ENCODE measurements at places on chromosomes 16 and 17.
A peak's percentile ranks its signal among the peaks of the same experiment; 100 is the strongest.

- no peak for DNase-seq
Observed at GRCh38 chr17:75834928-75835653, 9.1 kb downstream of the UNC13D start.

GRCh38 chr17:20224379-20224778, 215.2 kb downstream of the SPECC1 start:
- DNase-seq: no peak

GRCh38 chr16:67430977-67431774, at the start of gene HSD11B2:
Gene HSD11B2, plus strand, starts transcription at chr16:67431121. Its CDS starts 128 bp downstream, at chr16:67431249.
- DNase-seq: no peak

- no peak for DNase-seq
Observed at GRCh38 chr17:3691617-3692067, 4.3 kb downstream of the P2RX5 start.

DNA sequence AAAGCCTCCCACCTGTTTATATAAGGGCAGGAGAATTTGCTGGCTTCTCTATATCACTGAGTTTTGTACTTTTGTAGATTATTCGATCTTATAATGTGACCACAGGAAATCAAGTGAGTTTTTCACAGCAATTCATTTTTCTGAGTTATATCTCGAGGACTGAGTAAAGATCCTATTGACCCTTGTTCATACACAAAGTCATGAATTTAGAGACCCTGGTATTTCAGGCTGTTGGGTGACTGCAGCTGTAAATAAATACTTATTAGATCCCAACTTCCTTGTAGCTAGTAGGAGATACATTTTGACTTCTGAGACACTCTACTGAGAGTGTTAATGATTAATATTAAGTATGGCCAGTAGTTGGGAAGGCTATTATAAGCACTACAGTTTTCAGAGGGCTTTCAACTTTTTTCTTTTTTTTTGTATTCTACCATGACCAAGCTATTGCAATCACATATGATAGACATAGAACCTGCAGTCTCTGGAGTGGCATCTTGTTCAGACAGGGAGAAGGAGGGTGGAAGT, 3.2 kb upstream of the KRT20 start:
- no peak for DNase-seq

DNA sequence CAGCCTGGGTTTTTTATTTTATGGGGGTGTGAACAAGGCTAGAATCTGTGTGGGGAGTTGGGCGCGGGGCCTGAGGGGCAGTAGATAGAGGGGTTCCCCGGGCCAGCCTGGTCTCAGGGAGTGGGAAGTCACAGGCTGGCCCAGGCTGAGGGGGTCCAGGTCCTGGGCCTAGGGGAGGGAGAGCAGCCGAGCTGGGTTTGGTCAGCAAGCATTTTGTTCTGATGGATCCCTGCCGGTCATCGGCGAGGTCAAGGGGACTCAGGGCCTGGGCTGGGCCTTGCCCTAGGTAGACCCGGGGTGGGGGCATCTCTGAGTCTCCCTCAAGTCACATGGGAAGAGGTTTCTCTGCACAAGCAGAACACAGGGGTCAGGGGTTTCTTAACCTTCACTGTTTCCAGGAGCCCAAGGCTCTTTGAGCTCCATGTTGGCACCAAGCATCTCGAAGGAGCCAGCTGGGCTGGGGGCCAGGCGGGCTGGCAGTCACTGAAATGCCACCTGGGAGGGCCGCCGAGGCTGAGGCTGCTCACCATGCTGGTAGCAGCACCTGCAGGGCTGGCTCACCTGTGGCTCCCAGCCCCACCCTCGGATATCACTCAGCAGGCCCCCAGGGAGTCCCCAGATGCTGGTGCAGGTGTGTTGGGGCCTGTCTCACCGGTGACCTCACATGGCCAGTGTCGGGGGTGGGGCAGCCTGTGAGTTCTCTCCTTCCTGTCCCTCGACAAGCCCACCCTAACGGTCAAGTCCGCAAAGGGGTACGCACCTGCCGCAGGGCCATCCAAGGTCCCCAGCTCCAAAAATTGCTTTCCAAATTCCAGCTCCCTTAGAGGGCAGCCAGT, 41.0 kb downstream of the SLC7A5 start:
- no peak for DNase-seq

- DNase-seq: peak; percentile 50
Observed at GRCh38 chr17:38982858-38983746, 15.9 kb upstream of the FBXO47 start.

DNA sequence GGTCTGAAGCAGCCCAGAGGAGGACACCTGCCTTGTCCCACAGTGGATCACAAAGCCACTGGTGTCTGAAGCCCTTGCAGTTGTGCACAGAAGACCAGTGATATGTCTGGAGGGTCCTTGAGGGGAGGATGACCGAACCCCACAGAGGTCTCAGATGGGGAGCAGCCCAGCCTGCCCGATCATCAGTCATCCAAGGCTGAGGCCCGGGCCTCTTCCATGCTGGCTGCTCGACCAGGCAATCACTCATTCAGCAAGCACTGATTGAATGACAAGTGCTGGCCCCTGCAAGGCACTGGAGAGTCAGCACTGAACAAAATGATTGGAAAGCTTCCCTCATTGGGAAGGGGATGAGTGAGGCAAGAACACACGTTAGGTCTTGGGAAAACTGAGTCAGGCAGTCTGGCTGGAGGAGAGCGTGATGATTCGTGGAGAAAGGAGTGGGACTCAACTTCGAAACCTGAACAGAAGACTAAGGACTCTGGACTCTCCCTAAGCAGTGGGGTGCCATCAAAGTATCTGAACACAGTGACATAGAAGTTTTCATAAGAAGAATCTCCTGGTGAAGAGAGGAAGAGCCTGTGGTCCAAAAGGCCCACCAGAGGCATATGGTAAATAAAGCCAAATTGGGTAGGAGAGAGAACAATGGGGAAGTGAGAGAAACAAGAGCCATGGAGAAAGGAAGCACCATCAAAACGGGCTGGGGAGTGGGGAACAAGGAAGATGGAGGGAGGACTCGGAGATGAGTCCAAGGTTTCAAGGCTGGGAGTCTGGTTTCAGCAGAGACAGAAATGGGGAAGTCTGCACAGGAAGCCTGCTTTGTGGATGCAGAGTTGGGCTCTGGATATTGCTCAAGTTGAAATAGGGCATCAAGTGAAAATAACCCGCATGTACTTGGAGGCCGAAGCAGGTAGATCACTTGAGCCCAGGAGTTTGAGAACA, 10.2 kb downstream of the PIK3R5 start:
- no peak for DNase-seq

DNA sequence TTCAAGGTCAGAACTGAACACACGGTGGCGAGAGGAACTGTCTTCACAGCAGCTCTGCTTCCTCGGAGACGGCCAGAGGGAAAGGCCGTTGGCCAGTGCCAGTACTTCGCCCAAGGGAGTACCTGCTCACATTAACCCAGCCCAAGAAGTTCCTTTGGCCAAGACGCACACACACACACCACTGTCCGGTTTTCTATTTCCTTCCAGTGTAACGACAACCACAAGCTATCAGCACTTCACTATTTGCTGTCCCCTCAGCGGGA, 744 bp upstream of the GGNBP2 start:
- no peak for DNase-seq

DNA sequence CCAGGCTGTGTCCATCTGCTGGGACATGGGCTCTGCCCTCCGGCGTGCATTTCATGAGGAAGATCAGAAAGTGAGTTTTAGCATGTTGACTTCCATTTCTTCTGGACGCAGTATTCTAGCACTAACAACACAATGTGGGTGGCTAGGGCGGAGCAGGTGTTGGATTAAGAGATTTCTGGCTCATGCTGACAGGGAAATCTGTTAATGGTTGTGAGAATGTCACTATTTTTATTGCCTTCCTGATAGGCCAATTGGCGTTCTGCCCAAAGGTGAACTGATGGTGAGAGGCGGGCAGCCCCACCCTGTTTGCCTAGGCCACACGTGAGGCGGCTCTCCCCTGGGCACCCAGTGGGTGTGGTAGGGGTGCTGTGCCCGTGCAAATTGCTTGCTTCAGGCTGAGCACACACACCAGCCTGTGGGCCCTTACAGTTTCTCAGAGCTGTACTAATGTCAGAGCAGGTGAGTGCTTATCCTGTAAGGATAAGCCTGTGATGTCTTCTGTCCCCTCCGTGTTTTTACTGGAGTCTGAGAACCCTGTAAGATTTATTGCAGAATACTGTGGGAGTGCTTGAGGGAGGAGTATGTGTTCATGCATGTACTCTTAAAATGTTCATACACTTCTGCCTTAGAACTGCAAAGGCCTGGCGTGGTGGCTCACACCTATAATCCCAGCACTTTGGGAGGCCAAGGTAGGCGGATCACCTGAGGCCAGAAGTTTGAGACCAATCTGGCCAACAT, 30.9 kb downstream of the PGS1 start:
- no peak for DNase-seq

DNA sequence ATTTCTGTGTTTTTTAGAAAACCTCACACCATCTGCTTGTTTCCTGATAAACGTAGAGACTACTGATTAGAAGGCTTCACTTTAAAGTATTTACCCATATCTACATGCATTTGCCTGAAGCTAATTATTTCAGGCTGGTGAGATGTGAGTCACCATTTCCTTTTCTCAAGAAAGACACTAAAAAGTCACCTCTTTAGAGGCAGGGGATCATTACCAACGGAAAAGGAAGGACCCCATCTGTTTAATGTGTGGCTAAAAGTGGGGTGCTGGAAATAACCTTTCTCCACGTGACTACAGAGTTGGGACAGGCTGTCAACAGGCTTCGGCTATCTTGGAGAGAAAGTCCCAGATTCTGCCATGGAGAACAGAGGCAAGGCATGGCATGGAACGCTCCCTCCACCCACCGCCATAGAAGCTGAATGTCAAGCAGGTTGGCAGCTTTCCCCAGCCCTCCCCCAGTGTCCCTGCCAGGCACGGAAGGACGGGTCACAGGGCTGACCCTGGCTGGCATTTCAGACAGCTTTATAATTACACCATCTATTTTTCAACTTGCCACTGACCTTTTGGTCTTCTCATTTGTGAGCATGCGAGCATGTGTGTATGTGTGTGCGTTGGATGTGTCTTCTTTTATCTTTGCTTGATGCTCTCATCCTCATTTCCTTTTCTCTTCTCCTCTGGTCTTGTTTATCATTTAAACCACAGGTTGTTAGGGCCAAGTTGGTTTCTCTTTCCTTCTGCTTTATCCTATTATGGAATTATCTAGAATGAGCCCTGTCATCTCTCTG, 157.0 kb downstream of the CPPED1 start:
- DNase-seq: no peak

- no peak for DNase-seq
Observed at GRCh38 chr17:72104863-72105234, 16.0 kb upstream of the SOX9 start.

- no peak for DNase-seq
Observed at GRCh38 chr17:75077072-75077495, 10.7 kb upstream of the SLC16A5 start.

DNA sequence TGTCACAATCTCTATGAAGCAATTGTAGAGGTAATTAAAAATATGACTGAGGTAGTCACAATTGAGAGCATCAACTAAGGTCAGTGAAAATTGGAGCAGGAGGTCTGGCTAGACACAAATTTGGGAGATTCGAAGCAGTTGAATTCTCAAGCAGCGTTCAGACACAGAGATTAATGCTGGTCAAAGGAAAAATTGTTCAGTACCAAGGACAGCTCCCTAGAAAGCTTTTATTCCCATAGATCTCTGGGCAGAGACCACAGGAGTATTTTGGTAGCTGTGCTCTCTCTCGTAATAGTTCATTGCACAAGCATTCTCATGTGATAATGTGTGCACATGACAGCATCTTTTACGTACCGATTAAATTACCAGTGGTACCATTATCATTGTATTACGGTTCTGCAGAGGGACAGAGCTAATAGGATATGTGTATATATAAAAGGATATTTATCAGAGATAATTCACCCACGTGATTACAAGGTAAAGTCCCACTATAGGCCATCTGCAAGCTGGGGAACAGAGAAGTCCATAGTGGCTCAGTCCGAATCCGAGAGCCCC, 387.5 kb upstream of the HSBP1 start:
- DNase-seq: peak; percentile 3

- no peak for DNase-seq
Observed at GRCh38 chr16:8474587-8474986, 115.7 kb downstream of the TMEM114 start.

GRCh38 chr17:66135896-66136295, 56.0 kb downstream of the CEP112 start:
- no peak for DNase-seq

GRCh38 chr17:69634844-69635243, 220.3 kb downstream of the MAP2K6 start:
- no peak for DNase-seq

All from NT2/D1 (cell line).